NCI-H2081 (cell line): ENCODE measurements at places on chromosomes 11 and 22.

- no peak for DNase-seq
These were observed 411.8 kb downstream of the CTTN start for GRCh38 chr11:70810133-70810532.

- no peak for DNase-seq
These were observed 36.6 kb downstream of the RASSF10 start for GRCh38 chr11:13045734-13046133.

DNA sequence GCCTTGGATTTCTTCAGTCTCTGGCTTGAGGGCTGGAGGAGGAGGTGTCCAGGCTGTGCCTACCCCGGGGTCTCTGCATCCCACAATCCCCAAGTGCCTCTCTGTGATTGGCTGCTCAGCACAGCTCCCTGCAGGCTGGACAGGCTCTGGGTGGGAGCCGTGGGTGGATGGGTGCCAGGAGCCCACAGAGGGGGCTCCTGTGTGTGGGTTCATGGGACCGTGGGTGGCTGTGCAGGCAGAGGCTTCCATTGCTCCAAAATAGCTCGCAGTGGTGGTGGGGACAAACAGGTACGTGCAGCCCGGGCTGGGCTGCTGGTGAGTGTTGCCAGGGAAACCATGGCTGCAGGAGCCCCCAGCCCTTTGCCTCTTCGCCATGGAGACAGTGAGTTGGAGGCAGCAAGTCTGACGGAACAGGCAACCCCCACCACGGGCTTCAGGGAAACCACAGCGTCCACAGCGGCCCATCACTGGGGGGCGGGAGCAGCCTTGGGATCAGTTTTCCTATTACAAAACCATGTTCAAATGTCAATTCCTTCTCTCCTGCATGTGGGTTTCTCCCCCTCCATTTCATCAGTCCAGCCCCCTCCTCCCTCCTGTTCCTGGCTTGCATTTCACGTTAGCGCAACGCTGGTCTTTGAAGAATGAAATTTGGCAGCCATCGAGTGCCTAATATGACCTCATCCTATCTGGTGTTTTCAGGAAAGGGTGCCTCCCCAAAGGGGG is 155.2 kb downstream of the TRIM29 start:
- no peak for DNase-seq

DNA sequence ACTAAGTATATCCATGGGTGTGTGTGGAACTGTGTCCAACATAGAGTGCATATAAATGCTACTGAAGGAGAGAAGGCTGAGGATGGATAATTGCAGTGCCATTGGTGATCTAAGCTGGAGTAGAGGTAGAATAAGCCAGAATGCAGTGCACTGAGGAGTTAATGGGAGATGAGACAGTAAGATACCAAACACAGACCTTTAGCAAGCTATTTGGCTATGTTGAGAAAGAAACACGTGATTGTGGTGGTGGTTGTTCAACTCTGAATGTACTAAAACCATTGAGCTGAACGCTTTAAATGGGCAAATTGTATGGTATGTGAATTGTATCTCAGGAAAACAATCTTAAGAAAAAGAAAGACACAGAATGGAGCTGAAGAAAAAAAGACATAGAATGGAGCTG is 22.8 kb downstream of the JAML start:
- DNase-seq: no peak

GRCh38 chr11:35214792-35215193 is 75.8 kb downstream of the CD44 start:
- DNase-seq: no peak
